ENCODE measurements at places on chromosomes 16 and 17.

DNA sequence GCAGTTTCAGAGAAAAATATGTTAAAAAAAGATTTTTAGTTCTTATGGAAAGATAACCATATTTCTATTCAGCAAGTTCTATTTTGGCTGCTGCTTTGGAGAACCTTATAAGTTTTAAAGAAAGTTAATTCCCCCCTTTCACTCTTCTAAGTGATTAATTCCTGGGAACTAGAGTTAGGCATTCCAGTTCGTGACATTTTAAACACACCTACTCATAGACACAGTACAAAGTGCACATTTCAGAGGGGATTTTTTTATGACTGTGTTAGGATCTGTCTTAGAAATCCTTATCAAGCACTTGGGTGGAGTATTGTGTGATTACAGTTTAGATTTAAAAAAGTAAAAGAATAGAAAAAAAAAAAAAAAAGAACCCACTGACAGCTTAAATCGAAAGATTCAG lies 3.5 kb upstream of the CDH11 start:
- no peak for DNase-seq

- DNase-seq = no peak
Measured at GRCh38 chr17:47844227-47844626, 3.2 kb upstream of the SCRN2 start.

GRCh38 chr17:73307130-73307529 lies 4.7 kb downstream of the CDC42EP4 start:
- no peak for DNase-seq

GRCh38 chr17:42677921-42678781 lies 1.4 kb upstream of the PLEKHH3 start:
- peak; percentile 52 for DNase-seq

DNA sequence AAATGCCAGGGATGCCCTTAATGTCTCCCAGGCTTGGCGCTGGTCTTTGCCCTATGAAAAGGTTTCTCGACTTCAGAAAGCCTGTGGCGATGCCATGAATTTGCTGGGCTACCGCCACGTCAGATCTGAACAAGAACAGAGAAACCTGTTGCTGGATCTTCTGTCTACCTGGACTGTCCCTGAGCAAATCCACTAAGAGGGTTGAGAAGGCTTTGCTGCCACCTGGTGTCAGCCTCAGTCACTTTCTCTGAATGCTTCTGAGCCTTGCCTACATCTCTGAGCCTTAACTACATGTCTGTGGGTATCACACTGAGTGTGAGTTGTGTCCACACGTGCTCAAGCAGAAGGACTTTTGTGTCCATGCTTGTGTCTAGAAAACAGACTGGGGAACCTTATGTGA lies 11.4 kb downstream of the CHST4 start:
- no peak for DNase-seq
